ENCODE measurements at places on chromosomes 12 and 14. TPM values are rescaled to one million over a fixed set of nuclear protein-coding genes. Genes with fewer than 3 reads are reported as not detected.
A peak's percentile ranks its signal among the peaks of the same experiment; 100 is the strongest.

ACSM4 gene
- total RNA-seq: not detected

PSME2 gene
- 148 TPM for total RNA-seq

GRCh38 chr12:9243999-9244649, 35.9 kb upstream of the PZP start:
- DNase-seq: no peak

DNA sequence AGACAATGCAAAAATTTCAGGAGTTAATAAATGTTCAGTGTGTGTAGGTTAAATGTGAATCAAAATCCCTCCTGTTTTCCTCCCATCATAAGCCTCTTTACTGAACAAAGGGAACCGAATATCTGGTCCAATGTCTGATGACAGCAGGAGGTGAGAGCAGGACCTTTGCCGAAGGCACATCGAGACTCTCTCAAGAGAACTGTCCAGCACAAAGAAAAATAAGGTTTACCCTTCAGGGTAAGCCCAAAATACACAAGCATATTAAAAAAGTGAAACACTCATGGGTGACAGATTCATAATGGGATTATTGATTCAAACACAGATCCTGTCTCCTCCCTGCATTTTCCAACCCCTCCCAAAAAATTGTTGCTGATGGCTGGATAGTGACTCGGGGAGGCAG, 4.2 kb upstream of the VSX2 start:
- DNase-seq: no peak

- peak; percentile 85 for DNase-seq
These were observed 14.5 kb upstream of the CLEC4A start for GRCh38 chr12:8108808-8109398.

DNA sequence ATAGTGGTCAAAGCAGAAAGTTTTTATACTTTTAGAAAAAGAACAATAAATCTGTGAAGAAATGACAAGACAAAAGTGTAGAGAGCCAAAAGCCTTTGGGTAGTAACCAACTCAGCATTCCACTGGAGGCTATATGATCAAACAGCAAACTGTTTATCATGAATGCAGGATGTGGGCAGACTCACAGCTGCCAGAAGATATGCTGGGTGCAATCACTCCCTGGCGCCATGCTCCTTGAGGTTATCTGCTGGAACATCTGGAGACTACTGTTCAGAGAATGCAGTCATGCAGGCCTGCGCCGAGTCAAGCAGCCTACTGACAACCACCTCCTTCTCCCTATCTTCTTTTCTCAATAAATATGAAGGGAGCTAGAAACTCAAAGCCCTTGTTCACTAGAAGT, 49.0 kb upstream of the SLC8A3 start:
- DNase-seq: no peak

GRCh38 chr12:29769162-29769858, 14.4 kb downstream of the TMTC1 start:
- DNase-seq: no peak

DNA sequence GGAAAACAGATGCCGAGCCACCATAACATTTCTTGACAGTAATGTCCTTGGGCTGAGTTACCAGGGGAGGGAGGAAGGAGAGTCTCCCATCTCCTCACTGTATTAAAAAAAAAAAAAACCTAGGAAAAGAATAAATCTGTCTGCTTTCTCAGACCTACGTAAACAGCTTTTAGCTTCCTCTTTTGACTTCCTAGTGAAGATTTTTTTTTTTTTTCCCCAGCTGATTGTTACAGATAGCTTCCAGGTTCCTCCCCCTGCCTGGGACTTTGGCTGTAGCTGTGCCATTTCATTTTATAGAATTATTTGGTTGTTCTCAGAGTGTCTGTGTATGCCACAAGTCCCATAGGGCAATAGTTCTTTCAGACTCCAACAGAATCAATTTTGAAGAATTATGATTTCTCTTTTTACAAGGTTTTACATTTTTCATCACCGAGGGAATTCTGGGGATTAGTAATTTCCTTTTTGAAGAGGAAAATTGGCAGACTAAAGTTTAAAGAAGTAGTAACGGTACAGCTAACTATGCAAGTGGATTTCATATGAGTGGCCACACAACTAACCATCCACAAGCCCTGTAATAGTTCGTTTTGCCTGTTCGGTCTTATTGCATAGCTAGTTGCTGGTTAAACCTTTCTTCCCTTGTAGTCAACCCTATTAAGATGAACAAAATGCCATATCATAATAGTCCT, 23.1 kb upstream of the GNS start:
- DNase-seq: no peak

DNA sequence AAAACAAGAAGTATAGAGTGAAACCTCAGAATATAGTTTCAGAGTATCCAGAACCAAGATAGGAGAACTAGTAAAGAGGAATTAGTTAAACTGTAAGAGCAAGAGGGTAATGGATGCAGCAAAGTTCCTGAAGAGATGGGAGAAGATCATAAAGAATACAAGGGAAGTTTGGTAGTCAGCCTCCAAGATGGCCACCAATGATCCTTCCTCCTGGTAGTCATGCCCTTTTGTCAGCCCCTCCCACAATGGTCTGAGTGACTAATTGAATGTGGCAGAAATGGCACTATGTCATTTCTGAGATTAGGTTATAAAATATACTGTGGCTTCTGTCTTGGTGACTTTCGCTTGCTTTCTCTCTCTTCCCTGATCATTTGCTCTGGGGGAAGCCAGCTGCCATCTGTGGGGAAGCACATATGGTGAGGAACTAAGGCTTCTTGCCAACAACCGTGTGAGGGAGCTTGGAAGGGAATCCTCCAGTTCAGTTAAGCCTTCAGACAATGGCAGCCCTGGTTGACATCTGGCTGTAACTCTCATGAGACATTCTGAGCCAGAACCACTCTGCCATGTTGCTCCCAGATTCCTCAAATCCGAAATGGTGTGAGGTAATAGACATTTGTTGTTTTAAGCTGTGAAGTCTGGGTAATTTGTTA, 55.3 kb upstream of the AMN1 start:
- DNase-seq: no peak

GRCh38 chr12:71216725-71217579, 59.2 kb upstream of the TSPAN8 start:
- peak; percentile 16 for DNase-seq

Measured in kidney (tissue), 22 donors.